Left lung (tissue), 14 donors: ENCODE measurements at places on chromosomes 11 and 22.

DNA sequence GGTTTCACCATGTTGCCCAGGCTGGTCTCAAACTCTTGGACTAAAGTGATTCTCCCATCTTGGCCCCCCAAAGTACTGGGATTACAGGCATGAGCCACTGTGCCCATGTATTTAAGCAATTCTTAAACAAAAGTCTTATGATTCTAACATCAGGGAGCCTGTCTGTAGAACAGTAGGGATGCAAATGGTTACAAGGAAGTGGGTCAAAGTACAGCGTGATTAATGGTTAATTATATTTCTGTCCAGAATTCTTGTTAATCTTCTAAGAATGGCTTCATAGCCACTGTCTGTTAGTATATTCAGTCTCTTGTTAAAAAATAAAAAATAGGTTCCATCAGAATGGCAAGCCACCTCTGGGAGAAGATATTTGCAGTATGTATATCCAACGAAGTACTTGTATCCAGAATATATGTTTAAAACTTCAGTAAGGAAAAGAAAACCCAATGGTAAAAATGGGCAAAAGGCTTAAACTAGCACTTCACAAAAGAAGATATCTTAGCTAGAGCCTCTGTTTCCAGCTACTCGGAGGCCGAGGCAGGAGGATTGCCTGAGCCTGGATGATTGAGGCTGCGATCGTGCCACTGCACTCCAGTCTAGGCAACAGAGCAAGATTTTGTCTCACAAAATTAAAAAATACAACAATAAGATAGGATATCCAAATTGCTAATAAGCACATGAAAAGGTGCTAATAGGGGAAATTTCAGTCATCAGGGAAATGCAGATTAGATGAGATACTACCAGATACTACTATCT is 22.9 kb downstream of the ATG13 start:
- DNase-seq, result no peak

- no peak for DNase-seq
Measured at GRCh38 chr11:32902089-32902665, 9.6 kb downstream of the QSER1 start.

- DNase-seq, result no peak
Measured at GRCh38 chr11:61477727-61478148, 30.8 kb upstream of the LRRC10B start.

DNA sequence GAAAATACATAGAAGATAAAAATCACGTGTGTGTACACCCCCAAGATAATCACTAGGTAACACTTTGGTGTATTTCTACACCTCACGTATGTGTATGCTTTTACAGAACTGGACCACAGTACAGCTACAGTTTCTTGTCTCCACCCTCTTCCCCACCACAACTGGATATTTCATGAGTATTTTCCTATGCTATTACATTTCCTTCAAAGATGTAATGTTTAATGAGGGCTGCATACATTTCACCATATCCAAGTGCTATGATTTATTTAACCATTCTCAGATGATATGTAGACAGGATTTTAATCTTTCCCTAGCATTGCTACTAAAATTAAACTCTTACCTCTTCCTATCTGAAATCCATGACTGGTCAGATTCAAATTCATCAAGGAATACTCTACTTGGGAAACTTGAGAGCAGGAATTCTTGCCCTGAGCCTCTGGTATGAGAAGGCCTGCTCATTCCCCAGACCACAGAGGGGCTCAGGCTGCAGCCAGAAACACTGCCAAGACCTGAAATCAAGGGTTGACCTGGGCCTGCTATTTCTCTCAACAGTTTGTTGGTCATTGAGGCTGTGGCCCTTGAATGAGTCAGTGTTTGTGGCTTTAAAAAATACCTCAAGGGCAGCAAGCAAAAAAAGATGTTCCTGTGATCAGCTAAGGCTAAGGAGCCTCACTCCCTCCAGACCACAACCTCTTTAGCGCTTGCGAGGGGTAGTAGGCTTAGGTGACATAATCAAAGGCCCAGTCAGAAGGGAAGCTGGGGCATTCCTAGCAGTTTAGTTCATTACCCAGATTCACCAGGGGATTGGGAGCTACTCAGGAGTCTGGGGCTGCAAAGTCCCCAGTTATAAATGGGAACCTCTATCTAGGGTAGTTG is 55.5 kb downstream of the ABTB2 start:
- DNase-seq, result no peak

DNA sequence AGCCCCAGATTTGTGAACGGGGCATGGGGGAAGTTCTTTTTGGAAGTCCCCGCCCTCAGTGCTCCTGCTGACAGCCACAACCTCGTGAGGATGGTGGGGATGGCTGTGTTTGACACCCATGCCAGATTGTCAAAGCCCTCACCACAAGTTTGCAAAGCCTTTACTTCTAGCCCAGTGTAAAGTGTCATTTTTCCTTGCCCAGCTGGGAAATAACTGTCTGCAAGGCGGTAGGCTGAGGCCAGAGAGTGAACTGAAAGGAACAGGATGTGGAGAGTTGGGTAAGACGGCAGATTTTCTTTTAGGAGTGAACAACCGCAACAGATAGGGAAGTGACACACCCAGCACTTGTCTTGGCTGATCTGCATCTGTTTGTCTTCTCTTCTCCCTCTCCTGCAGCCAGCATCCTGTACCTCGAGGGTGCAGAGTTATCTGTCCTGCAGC is 13.6 kb downstream of the IL17RA start:
- DNase-seq, result no peak

GRCh38 chr11:27075655-27076054 is 35.0 kb downstream of the BBOX1 start:
- no peak for DNase-seq

DNA sequence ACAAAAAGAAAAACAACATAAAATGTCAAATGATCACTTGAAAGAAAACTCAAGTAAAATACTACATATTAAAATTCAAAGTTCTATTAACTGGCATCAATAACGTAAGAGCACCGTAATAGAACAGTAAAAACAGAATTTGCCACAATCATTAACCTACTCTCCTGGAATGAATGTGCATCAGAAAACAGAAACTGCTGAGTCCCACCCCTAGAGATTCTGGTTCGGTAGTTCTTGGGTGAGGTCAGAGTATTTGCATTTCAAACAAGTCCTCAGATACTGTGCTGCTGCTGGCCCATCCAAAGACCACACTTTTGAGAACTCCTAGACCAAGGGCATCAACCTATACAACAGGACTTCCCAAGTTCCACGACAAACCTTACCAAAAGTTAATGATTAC is 23.5 kb downstream of the PITPNB start:
- DNase-seq, result no peak

- DNase-seq, result no peak
Measured at GRCh38 chr11:80841675-80842074, 1400.8 kb upstream of the TENM4 start.

- DNase-seq, result no peak
Measured at GRCh38 chr11:65538915-65539743, 14.2 kb downstream of the SCYL1 start.

- no peak for DNase-seq
Measured at GRCh38 chr11:85299258-85299942, 327.7 kb downstream of the DLG2 start.

- no peak for DNase-seq
Measured at GRCh38 chr11:1573903-1574237, 1.8 kb upstream of the DUSP8 start.

GRCh38 chr22:25482868-25483639 is 81.4 kb upstream of the GRK3 start:
- no peak for DNase-seq

GRCh38 chr11:117888139-117888566 is 11.7 kb upstream of the FXYD6 start:
- DNase-seq, result no peak

GRCh38 chr22:24444251-24444650 is 16.9 kb downstream of the ADORA2A start:
- DNase-seq, result no peak
